ENCODE measurements at places on chromosomes 12 and 14.
A peak's percentile ranks its signal among the peaks of the same experiment; 100 is the strongest.

DNA sequence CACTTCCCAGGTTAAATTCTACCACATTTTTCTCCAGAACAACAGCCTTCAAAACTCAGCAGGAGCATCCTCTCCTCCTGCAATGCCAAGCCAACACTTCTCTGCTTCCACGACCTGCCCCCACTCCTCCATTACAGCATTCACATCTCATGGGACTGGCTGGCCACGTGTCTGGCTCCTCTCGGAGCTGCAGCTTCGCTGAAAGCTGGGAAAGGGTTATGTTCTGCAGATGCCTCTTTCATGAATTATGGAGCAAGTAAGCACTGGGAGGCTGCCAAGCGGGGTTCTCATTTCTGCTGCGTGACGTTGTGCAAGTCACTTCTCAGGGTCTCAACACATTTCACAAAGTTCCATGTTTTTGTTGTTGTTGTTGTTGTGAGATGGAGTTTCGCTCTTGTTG lies 142.2 kb upstream of the RFLNA start:
- no peak for DNase-seq

- no peak for DNase-seq
These were observed 12.5 kb upstream of the RABGGTA start for GRCh38 chr14:24283796-24284460.

DNA sequence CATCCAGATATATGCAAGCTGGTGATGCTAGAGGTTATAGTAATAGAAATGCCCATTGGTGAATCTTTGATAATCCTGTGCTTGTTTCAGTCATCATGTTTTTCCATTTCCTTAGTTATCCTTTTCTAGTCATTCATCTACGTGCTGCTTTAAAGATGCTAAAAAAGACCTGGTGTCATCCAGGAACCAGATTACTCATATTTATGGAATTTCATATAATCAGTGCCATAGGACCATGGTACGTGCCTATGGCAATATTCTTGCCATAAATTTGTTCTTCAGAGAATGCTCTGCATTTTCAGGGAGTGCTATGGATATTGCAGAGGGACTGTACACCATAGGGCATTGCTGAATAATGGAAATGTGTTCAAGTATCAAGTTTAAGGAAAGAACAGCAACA lies 267.3 kb downstream of the AKAP6 start:
- no peak for DNase-seq

DNA sequence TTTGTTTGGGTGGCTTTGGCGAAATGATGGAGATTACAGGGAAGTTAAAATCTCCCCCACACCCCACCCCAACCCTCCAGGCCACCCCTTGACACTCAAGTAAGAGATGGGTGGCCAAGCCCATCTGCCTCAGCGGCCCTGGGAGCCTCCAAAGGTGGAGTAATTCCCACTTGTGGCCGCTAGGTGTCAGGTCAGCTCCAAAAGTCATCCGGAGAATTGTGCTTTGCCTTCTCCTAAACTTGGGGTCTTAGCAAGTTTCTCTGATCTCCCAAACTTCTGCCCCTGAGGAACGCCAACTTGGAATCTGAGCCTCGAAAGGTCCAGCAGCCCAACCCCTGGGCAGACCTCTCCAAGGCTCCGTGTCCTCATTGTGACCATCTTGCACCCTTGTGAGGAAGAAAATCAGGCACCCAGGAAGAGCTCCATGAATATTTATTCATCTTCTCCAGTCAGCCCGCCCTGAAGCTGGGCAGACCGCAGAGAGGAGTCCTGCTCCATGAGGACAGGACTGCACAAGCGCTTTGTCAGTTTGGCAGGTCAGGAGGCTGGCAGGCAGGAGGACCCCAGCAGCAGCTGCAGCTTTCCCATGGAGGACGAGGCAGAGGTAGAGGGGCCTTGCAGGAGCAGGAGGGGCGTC lies 46.7 kb downstream of the LRRC74A start:
- DNase-seq: peak; percentile 76

DNA sequence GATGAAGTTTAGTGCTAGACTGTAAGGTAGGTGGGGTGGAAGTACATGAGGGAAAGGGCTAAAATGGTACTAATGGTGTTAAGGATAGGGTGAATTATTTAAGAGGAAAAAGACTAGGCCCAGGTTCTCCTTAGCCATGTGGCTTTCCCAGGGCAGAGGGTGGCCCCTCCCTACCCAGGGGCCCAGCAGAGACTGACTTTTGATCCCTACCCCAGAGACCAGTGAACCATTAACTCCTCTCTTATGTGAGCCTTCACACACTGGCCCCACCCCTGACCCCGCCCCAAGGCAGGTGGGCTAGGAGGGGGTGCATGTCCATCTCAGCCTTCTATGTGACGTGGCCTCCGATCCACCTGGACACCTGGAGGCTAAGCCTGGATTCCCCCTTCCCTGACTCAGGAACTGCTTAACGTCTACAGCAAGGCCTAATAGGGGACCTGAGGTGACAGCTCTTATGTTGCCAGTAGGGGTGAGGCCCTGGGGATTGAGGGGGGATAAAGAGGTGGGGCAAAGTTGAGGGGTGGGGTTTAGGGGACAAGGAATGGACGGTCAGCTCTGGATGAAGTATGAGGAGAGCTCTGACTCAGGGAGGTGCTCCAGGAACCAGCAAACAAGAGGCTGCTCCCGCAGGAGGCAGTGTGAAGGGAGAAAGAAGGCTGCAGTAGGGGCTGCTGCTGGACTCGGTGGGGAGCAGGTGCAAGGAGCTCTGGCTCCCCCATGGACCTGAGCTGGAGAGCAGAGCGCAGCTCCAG lies 757 bp downstream of the SLC39A5 start:
- peak; percentile 24 for DNase-seq

DNA sequence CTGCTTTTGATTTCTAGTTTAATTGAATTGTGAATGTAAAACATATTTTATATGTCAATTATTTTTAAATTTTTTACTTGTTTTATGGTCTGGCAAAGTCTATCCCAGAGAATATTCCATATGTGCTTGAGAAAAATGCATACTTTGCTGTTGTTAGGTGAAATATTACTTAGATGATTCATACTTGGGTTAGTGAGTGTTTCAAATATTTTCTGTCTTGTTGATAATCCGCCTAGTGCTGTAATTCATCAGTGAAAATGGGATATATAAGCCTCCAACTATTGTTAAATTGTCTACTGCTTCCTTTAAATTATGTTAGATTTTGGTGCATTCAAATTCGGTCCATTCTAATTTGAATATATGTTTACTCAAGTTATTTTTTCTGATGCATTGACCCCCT lies 395.5 kb downstream of the LRFN5 start:
- no peak for DNase-seq

Measured in WTC11 (cell line).